ENCODE measurements at places on chromosomes 7 and 10. TPM values are rescaled to one million over a fixed set of nuclear protein-coding genes. Genes with fewer than 3 reads are reported as not detected.

Gene SLC26A5
- not detected for polyA plus RNA-seq

Gene SLIT1
- polyA plus RNA-seq: 0.07 TPM

Gene SPDYE16
- not detected for polyA plus RNA-seq

Gene POLL
- polyA plus RNA-seq: 13.3 TPM

Gene SPDYE11
- polyA plus RNA-seq: not detected

Gene TRIM50
- not detected for polyA plus RNA-seq

Gene ERVW-1
- polyA plus RNA-seq: not detected

Gene CREB5
- 0.69 TPM for polyA plus RNA-seq

Gene ALOX5
- 0.40 TPM for polyA plus RNA-seq

Gene RAB18
- polyA plus RNA-seq: 85.1 TPM

Gene MBLAC1
- 2.5 TPM for polyA plus RNA-seq

Gene GPR15LG
- not detected for polyA plus RNA-seq

Gene ZNF488
- polyA plus RNA-seq: 8.3 TPM

Gene WIPF3
- polyA plus RNA-seq: 0.30 TPM

Gene THSD7A
- polyA plus RNA-seq: 5.7 TPM

Gene HIF1AN
- 13.4 TPM for polyA plus RNA-seq

Gene NPTX2
- not detected for polyA plus RNA-seq

Gene SPAM1
- polyA plus RNA-seq: not detected

Gene PLAC9
- not detected for polyA plus RNA-seq

Gene TMEM26
- polyA plus RNA-seq: 0.03 TPM

Gene CUTC
- 47.6 TPM for polyA plus RNA-seq

Gene OR2A42
- not detected for polyA plus RNA-seq

Data from A549 (cell line).